ENCODE measurements at places on chromosomes 13 and 19.

GRCh38 chr13:32125751-32126150 lies 94.2 kb downstream of the FRY start:
- no peak for ATAC-seq

- no peak for ATAC-seq
These were observed 33.8 kb upstream of the GARRE1 start for GRCh38 chr19:34220472-34221063.

- no peak for ATAC-seq
These were observed 15.4 kb downstream of the TMEM272 start for GRCh38 chr13:51829568-51829899.

DNA sequence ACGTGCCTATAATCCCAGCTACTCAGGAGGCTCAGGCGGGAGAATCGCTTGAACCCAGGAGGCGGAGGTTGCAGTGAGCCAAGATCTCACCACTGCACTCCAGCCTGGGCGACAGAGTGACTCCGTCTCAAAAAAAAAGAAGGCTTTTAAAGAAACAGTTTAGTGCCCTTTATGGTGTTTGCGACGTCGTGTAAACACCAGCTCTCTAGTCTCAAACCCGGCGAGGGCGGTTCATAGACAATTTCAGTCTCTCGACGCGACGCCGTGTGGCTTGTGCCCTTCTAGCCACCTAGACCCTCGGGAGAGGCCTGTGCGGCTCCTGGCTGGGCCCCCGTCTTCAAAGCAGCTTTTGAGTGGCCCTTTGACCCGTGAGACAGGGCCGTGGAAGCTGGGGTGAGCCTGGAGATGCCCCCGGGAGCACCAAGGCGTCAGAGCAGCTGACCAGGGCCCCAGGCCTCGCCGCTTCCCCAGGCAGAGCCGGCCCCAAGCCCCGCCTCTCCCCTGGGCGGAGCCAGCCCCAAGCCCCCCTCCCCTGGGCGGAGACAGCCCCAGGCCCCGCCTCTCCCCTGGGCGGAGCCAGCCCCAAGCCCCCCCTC lies 5.0 kb upstream of the MADCAM1 start:
- ATAC-seq: no peak

GRCh38 chr19:50047671-50048070 lies 21.9 kb downstream of the ZNF473 start:
- ATAC-seq: no peak

DNA sequence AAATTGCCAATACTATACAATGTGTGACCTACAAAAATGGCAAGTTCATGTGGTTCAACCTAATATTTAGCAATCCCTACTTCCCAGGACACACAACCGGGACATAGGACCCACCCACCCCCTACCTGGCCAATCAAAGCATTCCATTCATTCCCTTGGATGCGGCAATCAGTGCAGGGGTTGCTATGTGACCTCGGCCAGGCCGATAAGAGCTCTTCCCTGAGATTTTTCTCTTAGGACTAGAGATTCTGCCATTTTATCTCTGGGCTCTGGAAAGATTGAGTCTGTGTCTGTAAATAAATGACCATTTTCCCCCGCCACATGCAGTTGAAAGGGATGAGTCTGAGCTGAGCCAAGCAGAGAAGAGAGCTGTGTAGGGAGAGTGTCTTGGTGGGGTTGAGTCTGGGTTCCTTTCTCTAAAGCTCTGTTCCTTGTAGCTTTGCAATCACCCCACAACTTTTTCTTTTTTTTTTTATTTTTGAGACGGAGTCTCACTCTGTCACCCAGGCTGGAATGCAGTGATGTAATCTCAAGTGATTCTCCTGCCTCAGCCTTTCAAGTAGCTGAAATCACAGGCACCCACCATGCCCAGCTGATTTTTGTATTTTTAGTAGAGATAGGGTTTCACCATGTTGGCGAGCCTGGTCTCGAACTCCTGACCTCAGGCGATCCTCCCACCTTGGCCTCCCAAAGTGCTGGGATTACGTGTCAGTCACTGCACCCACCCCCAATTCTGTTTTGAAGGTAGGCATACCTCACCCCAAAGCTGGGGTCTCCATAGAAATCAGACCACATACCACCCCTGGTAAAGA lies 7.4 kb downstream of the IFNL1 start:
- ATAC-seq: no peak

GRCh38 chr13:112160558-112160957 lies 93.6 kb downstream of the SOX1 start:
- no peak for ATAC-seq

GRCh38 chr13:27796544-27797227 lies 4.4 kb downstream of the GSX1 start:
- no peak for ATAC-seq

- no peak for ATAC-seq
These were observed 11.2 kb upstream of the OR10H5 start for GRCh38 chr19:15776264-15776663.

- no peak for ATAC-seq
These were observed 105.7 kb upstream of the SOX1 start for GRCh38 chr13:111961236-111961635.

DNA sequence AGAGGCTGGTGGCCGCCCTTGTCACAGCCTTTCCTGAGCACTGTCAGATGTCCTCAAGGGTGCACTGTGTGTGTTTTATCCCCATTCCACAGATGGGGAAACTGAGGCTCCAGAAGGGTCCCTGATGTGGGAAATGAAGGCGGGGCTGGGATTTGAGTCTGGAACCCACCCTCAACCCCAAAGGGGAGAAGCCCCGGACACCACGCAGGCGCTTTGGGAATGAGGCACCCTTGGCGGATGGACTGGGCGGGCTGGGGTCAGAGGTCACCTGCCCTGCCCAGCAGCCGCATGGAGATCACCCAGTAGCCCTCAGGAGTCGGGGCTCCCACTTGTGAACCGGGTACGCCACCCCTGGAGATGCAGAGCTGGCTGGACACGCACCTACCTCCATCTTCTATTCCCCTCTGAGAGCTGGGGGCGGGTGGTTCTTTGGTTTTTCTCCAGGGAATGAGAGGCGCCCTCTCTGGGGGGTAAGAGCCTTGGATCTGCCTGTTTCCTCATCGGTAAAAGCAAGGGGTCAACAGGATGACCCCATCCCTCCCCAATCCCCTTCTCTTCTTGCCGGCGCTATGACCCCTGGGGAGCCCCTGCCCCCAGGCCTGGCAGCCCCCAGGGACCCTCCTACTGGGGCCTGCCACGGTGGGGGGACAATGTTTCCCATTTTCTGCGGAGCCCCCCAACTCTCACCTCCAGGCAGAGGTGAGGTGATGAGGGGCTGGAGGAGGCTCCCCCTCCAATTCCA lies 8.3 kb upstream of the ONECUT3 start:
- ATAC-seq: no peak

DNA sequence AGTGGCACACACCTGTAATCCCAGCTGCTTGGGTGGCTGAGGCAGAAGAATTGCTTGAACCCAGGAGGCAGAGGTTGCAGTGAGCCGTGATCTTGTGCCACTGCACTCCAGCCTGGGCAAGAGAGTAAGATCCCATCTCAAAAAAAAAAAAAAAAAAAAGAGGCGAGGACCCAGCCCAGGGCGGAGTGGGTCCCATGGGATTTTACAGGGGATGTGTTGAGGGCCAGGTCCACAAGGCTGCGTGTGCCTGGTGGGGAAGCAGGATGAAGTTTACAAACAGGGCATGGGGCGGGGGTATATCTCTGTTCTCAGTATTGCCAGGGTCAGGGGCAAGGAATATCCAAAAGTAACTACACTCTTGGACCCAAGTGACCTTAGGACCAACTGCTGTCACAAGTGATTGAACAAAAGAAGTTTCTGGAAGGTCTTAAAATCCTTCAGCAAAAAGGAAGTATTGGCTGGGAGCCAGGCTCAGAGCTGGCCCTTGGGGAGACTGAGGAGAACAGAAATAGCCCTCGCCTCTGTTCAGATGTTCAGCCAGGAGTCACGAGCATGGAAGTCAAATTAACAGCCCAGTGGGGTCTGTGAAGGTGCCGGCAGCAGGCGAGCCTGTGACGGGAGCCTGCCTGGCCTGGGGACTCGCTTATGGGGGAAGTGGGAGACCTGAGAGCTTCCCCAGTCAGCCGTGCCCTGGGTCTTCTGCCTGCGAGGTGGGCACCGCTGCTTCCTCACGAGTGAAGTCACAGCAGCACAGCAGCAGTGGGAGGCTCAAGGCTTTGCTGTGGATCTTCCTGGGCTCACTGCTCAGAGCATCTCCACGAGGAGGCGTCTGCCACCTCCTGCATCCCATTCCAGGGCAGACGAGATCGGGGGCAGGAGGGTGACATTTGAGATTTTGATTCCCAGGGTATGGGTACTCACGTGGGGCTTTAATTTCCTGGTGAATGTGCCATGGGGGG lies 6.4 kb downstream of the MYO9B start:
- no peak for ATAC-seq

DNA sequence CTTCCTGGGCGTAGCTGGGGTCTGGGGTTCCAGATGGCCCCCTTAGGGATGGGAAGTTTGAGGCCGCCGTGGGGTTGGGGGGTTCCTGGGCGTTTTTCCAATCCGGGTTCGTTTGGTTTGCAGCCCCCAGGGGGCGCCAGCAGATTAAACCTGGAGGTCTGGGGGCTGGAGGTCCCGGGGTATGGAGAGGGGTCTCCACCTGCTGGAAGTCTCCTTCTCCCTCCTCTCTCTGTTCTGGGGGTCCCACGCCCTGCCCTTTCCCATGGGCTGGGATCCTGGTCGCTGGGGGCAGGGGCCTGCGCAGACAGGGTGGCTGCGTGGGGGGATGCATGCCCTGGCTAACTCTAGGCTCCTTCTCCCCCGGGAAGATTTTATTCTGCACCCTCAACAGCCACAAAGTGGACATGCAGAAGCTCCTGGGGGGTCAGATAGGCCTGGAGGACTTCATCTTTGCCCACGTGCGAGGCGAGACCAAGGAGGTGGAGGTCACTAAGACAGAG lies 899 bp downstream of the GIPC3 start:
- ATAC-seq: no peak

GRCh38 chr13:49731766-49732165 lies 40.5 kb upstream of the EBPL start:
- no peak for ATAC-seq

DNA sequence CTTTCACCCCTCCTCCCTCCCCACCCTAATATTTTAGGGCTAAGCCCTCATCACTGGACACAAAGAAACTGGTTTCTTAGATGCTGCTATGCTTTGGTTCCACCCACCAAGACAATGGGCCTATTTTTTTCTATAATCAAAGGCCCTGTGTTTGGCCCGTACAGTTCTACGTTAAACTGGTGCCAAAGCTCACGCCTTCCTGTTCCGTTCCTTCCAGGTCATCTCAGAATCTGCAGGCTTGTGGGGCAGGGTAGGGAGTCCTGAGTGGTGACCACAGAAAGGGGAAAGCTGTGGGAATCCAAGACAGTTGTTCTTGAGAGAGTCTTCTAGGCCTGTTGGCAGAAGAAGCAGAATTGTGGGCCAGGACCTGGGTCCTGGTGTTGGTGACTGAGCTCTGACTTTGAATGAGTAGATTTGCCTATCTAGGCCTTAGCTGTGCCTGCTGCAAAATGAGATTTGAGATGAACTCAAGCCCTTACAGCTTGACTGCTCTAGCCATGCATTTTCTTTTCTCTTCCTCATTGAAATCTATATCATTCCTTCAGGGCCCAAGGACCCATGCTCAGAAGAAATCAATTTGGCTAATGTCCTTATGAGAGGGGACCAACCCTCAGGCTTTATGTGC lies 19.1 kb upstream of the CXCL17 start:
- no peak for ATAC-seq

GRCh38 chr19:48341515-48342413 lies 16.4 kb downstream of the EMP3 start:
- no peak for ATAC-seq

DNA sequence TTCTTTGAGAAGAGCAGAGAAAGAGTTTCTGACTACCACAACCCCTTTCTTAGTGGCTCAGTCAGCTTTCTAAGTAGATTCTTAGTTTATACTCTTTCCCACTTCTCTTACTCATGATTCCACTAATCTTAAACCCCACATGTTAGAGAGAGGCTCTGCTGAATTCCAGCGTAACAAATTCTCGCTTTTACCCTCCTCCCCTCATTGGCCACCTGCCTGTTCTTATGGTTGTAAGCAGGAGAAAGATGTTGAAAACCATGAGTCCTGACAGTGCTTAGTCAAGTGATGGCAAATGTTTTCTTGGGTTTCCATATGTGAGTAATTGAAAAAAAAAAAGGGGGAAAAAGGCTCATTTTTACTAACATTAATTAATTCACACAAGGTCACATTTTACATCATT lies 125.9 kb downstream of the ZDHHC20 start:
- no peak for ATAC-seq

DNA sequence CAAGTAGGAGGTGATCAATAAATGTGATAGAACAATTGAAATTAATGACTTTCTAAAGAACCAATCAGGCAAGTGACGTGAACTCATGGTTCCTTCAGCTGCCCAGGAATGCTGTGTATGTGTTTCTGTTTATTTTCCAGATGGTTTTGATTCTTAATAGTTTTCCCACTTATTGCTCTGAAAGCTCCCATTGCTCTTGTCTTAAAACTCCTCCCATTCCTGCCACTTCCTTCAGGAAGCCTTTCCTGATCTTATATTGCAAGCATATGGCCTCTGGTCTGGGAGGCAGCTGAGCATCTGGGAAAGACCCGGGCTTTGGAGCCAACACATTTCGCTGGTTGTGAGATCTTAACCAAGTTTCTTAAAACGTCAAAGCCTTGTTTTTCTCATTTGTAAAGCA lies 17.1 kb upstream of the LATS2 start:
- ATAC-seq: no peak

DNA sequence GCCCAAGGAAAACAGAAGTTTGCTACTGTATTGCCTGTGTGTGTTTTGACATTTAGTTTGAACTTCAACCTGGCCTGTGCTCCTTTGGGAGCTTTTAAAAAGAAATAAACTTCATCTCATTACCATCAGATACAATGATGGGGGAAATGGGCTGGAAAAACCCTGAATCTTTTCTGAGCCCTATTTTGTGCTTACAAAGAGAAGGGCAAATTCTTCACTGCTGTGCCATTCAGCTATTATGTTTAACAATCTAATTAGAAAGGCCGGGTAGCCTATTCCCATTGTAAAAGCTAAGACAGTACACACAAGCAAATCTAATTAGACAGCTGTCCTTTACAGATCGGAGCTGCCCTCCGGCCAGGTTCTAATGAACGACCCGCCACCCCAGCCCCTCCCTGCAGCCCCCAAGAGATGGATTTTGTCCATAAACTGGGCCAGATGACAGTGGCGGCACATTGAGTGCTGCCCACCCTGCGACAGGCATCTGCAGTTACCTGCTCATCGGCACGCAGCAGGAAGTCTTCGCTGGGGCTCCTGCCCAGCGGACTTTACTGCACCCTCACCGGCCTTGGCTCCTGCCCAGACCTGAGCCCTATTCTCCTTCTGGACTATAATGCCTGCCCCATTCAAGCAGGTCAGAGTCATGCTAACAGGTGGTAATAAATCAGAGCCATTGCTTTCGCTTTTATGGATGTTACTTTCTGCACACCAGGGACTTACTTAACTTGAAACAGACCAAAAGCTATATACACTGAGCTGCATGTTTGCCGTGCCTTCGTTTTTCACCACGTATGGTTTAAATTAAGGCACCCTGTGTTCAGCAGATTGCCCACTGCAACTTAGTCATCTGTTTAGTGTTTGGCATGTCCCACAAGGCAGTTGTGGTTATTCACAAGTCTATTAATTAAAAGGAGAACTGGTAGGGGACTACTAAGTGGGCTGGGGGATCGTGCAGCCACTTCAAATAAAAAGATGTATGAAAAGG lies 549.6 kb downstream of the FGF9 start:
- no peak for ATAC-seq
